ENCODE measurements at places on chromosomes 6 and 20.
A peak's percentile ranks its signal among the peaks of the same experiment; 100 is the strongest.

DNA sequence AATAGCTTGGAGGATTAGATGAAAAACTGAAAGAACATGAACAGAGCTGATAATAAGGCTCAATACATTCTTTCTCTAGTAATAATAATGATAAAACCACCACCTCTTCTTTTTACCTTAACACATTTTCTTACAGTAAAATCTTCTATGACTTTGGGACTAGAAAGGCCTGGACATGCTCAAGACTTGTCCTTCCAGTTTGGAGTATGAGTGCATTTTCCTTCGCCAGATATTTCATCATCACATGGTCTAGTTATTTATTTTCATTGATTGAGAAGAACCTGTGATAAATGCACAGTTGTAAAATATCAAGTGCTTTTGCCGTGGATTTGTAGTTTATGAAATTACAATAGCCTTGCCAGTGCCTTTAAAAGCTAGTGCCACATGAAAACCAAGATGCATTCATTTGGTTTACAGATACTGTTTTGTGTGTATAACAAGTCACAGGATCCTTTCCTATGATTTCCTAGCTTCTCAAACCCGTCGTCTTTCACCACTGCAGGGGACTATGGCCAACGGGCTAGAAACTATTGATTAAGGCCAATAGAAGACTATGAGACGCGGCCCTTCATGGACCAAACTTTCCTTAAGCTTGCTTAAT, 200.2 kb upstream of the ZNF217 start:
- no peak for DNase-seq

DNA sequence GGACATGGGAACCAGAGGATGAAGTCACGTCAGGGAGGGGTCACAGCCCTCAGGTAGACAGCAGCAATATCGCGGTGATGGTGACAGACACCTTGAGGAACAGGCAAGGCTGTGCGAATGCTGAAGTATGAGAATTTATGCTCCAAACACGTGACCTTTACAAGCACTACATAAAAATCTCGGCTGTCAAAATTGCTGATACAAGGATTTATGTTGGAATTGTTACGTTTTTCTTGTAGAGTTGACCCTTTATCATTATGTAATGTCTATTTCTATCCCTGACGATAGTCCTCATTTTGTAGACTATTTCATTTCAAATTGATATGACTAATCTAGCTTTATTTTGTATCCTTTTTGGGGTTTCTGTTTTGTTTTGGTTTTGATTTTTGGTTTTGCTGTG, 311.1 kb downstream of the C6orf118 start:
- DNase-seq, result no peak

DNA sequence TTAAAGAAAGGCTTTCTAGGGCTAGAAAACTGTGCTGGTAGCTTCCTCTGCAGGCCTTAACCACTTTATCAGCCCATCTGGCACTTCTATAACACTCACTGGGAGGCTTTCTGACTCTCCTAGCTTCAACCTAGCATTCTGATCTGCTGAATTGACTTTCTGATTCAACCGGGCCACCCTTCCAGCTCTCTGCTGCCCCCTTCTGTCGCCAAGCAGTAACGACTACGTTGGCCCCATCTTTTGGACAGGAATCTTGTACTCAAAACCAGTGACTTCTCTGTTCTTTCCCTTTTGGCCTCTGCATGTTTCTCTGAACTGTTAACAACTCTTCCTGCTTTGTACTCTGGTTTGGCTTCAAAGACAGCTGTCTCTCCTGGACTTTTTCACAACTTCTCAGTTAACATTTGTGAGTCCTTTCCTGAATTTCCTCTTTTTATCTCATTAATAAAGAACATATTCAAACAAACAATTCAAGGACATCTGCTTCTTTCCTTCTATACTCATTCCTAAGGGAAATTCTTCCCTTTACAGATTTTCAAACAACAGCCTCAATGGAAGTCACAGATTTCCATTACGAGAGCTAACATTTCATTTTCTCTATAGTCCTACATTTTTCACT, 43.9 kb upstream of the FAM135A start:
- DNase-seq, result peak; percentile 52

DNA sequence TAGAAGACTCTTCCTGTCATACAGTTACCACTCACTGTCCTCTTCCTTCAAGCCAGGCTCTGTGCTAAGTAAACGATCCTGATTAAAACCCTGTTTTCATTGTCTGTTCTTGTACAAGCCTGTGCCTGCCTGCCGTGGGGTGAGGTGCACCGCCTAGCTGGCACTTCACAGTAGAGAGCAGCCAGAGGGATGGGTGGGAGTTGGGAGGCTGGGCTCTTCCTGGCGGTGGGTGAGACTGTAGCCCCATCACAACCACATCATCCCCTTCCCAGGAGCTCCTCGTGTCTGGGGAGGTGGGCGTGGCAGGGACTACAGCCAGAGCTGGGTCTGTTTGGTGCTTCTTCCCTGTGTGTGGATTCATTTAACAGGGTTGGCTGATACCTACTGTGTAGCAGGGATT, 382.0 kb downstream of the TAF4 start:
- DNase-seq, result no peak

DNA sequence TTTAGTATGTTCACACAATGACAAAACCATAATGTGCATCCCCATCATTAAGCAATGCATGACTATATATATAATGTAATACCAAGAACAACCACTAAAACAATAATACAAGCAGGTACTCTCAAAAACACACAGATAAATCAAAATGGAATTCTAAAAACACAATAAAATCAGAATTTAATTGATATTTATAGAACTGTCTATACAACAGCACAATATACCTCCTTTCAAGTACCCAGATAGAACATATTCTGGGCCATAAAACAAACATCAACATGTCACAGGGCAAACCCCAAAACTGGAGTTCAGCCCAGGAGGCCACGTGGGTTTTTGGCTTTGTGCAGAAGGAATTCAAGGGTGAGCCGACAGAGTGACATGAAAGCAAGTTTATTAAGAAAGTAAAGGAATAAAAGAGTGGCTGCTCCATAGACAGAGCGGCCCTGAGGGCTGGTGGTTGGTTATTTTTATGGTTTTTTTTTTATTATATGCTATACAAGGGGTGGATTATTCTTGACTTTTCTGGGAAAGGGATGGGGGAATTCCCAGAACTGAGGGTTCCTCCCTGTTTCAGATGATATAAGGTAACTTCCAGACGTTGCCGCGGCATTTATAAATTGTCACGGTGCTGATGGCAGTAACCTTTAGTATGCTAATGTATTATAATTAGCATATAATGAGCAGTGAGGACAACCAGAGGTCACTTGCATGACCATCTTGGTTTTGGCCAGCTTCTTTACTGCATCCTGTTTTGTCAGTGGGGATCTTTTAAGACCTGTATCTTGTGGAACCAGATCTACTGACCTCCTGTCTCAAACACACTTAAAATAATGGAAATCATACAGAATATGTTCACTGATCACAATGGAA, 5.6 kb downstream of the RAB23 start:
- DNase-seq, result no peak

DNA sequence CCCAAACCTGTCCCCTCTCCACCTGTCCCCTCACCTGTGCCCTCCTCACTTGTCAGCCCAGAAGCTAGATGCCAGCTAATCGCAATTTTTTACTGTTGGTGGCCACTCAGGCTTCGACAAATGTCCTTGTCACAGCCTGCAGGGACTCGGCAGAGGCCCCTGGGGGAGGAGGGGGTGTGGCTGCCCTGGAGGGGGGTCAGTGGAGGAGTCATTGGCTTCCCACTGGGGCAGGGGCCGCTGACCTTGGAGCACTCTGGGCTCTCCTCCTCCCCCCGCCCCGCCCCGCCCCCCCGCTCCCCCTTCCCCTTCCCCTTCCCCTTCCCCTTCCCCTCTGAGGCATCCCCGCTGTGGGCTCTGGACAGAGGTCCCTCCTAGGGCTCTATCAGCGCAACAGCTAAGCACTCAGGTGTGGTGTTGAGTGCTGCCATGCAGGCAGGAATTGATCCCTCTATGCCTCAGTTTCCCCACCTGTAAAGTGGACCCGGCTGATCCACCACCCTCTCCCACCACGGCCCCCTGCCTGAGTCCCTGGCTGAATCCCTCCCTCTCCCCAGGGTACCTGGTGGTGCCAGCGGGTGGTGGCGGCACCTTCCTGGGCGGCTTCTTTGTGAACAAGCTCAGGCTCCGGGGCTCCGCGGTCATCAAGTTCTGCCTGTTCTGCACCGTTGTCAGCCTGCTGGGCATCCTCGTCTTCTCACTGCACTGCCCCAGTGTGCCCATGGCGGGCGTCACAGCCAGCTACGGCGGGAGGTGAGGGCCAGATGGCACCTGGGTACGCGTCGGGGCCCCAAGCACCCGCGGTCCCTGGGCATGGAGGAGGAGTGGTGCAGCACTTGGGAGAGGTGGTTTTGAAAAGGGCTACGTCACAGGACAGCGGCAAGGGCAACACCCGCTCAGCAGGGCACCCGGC, 23.8 kb downstream of the SLCO4A1 start:
- DNase-seq, result no peak

DNA sequence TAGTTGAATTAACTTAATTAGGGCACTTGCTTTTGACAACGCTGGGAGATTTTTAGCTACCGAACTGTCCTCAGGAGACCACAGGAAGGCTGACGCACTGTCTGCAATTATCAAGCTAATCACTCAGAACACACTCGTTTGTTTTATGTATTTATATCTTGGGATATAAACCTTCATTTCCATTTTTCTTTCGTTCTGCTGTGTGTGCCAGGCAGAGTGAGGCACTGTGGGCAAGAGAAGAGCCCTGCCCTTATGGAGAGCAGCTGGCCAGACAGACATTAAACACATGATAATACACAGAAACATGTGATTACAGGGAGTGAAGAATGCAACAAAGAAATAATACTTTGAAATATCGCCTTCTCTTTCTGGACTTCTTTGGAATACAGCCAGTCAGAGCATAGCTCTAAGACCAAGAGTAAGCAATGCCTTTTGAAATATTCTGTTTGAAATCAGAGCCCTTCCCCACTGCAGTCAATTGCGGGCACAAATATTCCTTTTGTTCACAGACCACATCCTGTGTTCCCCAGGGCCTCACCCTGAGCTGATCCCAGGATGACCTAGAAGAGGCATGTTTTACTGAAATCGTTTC, 96.8 kb downstream of the ANKRD60 start:
- DNase-seq, result no peak

DNA sequence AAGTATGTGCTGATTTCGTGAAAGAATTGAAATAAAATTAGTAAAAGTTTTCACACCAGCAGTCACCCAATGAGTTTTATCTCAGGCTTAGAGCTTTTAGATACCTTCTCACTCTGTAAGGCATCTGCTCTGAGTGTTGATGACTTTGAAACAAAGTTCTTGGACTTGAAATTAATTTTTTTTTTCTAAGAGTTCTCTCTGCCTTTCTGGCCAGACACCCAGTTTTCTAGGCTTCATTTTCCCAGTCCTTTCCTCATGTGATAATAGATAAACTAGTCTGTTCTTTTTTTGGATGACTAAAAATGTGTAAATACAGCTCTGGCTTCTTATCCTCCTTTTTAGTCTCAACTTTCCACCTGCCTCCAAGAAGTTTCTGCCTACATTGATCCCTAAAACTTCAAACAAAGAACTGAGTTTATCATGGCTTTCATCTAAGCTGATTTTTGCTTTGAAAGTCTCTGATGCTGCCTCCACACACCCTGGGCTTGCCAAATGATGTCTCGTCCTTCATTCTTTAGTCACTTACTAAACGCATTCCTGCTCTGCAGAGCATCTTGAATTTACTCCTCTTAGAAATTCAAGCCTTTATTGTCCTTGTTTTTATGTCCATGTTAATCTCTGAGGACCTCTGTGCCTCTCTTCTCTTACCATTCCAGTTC, 32.7 kb downstream of the SLX4IP start:
- DNase-seq, result no peak

DNA sequence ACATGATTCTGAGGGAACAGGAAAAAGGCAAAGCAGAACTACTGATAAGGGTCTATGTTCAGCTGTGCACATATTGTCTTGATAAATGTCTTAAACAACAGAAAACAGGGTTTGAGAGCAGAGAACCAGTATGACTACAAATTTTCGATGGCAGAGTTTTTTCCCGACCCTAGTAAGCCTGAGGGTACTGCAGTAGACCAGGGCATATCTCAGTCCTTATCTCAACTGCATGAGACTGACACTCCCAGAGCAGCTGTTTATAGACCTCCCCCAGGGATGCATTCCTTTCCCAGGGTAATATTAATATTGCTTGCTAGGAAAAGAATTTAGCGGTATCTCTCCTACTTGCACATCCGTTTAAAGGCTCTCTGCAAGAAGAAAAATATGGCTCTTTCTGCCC, 1176.8 kb upstream of the ADGRB3 start:
- DNase-seq, result no peak

DNA sequence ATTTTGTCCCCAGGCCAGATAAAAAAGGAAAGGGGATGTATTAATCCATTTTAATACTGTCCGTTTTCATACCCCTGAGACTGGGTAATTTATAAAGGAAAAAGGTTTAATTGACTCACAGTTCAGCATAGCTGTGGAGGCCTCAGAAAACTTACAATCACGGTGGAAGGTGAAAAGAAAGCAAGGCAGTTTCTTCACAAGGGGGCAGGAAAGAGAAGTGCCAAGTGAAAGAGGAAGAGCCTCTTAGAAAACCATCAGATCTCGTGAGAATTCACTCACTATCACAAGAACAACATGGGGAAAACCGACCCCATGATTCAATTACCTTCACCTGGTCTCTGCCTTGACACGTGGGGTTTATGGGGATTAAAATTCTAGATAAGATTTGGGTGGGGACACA, 152.5 kb downstream of the IBTK start:
- DNase-seq, result no peak

GRCh38 chr6:24949020-24949569, 13.3 kb upstream of the RIPOR2 start:
- DNase-seq, result no peak

DNA sequence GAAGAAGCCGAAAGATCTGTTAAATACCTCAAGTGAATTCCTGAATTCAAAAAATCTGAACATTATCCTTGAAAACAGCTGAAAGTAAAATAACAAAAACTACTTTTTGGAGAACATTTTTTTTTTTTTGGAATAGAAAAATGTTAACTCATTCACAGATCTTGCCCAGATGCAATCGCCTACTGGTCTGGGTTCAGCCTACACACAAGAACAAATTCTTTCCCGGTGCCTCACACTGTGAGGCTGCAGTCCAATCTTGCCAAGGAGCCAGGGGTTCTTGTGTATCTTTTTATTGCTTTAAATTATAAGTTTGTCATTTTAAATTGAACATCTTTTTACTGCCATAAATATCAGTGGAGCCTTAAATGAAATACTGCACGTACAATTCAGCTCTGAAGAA, 41.2 kb upstream of the TMEM200A start:
- DNase-seq, result no peak

DNA sequence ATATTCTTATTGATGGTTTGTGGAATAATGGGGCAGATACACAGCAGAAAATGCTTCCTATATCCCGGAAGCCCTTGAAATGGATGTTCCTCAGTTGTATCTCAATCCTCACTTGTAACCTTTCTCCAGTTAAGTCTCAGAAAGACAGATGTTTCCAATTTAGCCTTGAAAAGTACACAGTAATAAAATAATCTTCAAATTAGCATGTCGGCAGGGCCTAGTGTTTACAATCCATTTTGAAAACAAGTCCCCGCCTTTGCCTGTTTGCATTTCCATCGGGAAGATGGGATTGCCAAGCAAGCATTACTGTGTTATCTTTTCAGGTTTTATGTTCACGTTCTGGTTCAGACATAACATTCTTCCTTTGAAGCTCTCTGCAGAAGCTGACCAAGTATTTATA, 41.5 kb downstream of the SNRNP48 start:
- no peak for DNase-seq

GRCh38 chr6:152821525-152821924, 70.9 kb downstream of the VIP start:
- peak; percentile 32 for DNase-seq

GRCh38 chr6:3442431-3443220, 14.2 kb downstream of the SLC22A23 start:
- no peak for DNase-seq

GRCh38 chr6:617456-618100, 39.3 kb downstream of the HUS1B start:
- DNase-seq, result peak; percentile 82

All from H7 (cell line).